Heart right ventricle (tissue), 16 donors: ENCODE measurements at places on chromosomes 12 and 14. TPM values are rescaled to one million over a fixed set of nuclear protein-coding genes. Genes with fewer than 3 reads are reported as not detected.

DNA sequence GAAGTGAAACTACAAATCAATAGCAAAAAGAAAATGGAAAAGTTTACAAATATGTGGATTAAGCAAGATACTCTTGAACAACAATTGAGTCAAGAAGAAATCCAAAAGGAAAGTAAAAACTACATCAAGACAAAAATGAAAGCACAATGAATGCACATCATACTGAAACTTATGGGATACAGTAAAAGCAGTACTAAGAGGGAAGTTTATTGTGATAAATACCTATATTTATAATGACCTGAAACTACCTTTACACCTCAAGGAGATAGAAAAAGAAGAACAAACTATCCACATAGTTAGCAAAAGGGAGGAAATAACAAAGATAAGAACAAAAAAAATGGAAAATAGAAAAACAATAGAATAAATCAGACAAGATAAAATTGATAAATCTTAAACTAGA, 375.0 kb downstream of the TRHDE start:
- DNase-seq: no peak

- DNase-seq: no peak
Observed at GRCh38 chr14:98374136-98374535, 897.9 kb downstream of the BCL11B start.

DNA sequence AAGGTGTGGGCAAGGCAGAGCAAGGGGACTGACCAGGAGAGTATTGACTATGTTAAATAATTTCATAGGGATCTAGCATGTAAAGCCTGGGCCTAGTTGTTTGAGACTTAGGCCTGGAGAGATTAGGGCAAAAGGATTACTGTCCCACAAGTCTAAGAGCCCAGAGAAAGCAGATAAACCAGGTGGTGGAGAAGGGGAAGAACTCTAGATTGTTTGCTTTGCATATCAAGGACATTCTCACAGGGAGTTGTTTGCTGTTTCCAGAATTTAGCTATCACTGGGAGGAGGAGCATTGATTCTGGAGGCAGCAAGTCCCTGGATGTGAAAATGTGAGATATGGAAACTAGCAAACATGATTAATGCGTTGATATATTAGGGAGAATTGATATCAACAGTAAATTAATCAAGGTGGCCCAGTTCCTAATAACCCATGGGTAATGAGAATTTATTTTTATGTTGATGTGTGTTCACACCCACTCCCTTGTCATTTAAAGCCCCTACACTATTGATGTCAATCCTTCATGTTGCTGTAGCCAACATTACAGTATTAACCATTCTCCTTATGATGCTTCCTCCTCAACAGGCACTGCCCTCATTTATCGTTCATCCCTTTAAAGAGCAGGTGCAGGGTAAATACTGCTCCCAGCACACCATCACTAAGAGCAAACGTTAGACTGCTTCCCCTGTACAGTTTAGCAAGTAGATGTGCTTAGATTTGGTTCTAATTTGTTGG, 1666.7 kb upstream of the FLRT2 start:
- no peak for DNase-seq

- DNase-seq: no peak
Observed at GRCh38 chr14:54603362-54603761, 36.4 kb downstream of the SAMD4A start.

- DNase-seq: no peak
Observed at GRCh38 chr12:109162551-109162950, 46.2 kb downstream of the ACACB start.

DNA sequence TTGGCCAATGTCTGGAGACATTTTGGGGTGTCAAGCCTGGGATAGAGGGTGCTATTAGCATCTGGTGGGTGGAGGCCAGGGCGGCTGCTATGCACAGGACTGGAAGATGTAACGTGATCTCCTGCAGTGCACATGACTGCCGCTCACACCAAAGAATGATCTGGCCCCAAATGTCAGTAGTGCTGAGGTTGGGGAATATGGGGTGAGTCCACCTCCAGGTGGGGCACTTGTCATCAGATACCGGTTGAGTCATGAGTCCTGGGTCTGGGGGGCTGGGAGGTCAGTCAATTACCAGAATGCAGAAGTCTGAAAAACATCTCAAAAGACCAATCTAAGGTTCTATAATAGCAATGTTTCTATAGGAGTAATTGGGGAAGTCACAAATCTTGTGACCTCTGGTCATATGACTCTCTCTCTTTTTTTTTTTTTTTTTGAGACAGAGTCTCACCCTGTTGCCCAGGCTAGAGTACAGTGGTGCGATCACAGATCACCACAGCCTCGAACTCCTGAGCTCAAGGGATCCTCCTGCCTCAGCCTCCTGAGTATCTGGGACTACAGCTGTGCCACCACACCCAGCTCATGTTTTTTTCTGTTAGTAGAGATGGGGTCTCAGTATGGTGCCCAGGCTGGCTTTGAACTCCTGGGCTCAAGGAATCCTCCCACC, 6.0 kb upstream of the SDSL start:
- no peak for DNase-seq

GRCh38 chr12:20520532-20520931, 152.2 kb downstream of the PDE3A start:
- DNase-seq: no peak

GRCh38 chr12:25071366-25071765, 122.5 kb upstream of the BCAT1 start:
- DNase-seq: no peak

DNA sequence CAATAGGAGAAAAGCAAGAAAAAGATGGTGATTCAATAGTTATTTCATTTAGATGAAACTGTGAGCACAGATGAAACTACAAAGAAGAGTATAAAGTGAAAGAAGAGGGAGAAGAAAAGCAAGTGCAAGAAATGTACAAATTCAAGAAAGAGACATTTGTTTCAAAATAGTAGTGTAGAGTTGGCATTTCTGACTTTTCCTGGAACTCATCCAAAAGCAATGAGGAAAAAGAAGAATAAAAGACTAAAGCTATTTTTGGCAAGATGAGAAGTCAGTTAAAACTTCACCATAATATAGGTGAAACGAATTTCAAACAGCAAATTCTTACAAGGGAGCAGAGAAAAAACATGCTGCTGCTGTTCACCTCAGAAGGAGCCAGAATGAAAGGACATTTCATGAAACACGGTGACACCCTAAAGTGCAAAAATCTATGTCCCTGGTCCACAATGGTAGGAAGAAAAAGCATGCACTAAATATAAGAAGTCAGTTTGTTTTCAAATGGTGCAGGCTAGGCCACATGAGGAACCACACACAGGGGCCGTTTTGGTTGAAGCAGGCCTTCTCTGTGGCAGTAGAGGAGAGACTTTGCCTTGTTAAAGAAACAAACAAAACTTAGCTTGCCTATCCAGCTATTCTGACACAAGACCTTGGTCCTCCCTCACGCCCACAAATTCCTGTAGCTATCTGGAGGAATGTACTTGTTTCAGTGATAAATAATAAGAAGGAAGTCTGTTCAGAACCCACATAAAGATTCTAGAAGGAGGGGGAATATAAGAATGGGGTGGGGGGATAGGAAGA, 11.1 kb upstream of the CMAS start:
- no peak for DNase-seq

- no peak for DNase-seq
Observed at GRCh38 chr12:93593843-93594242, 21.4 kb downstream of the SOCS2 start.

DNA sequence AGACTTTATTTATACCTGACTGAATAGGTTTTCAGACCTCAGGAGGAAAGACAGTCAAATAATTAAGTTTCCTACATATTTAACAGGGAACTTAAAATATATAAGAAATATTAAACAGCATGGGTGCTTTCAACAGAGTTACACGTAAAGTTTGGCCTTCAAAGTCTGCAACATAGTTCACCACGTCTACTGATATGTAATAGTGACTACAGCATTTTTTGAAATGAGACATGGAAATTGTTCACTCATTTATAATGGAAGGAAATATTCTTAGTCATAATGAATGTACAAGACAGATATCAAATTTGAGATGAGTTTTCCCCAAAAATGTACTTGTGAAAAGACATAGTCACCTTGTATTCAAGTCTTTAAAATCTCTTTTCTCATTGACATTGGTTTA, 56.7 kb upstream of the KCNMB4 start:
- DNase-seq: no peak

IFI27 gene
- 216 TPM for total RNA-seq

TSPAN8 gene
- 0.75 TPM for total RNA-seq

POTEM gene
- not detected for total RNA-seq
